Activated CD4-positive, alpha-beta T cell treated with anti-CD3 and anti-CD28 coated beads, Interleukin-2, amount 50 U/mL, for 16 hours (primary cell): ENCODE measurements at places on chromosomes 3 and 15.

GRCh38 chr15:74387621-74388362, 20.3 kb upstream of the CYP11A1 start:
- DNase-seq = no peak

GRCh38 chr15:37100966-37101215, 542 bp upstream of the MEIS2 start:
- DNase-seq = no peak

DNA sequence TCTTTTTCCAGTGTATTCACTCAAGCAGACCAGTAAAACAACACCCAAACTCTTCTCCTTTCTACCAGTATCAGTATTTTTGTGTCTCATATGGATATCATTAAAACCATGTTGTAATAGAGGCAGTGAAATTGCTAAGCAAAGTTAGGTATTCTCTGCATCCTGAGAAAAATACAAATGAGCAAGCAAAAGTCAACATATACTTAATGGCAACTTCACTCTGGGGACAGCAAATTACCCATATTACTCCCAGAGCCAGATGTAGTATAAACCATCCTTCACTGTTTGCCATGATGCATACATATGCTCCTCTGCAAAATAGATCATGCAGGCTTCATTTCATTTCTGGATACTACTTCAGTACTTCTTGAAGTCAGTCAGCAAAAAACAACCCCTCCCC, 22.1 kb downstream of the UBA5 start:
- no peak for DNase-seq

- DNase-seq = no peak
These were observed 3.0 kb downstream of the PEAK1 start for GRCh38 chr15:77416954-77417353.

DNA sequence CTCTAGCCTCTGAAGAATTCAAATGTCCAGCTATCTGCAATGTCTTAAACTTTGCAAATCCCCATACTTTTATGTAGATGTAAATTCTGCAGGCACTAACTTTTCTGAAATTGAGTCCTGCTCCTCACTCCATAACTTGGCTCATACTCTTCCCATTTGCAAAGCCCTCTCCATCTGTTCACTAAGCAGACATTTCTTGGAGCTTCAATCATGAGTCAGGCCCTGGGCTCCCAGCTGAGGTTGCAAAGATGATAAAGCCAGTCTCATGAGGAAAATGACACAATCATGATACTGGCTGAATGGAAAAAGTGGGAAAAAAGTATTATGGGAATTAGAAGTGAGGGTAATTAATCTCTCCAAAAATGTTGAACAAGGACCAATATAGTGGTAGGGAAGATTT, 507.6 kb downstream of the NR2F2 start:
- DNase-seq = no peak

- DNase-seq = no peak
These were observed 62.5 kb upstream of the SLCO2A1 start for GRCh38 chr3:134092208-134092701.

DNA sequence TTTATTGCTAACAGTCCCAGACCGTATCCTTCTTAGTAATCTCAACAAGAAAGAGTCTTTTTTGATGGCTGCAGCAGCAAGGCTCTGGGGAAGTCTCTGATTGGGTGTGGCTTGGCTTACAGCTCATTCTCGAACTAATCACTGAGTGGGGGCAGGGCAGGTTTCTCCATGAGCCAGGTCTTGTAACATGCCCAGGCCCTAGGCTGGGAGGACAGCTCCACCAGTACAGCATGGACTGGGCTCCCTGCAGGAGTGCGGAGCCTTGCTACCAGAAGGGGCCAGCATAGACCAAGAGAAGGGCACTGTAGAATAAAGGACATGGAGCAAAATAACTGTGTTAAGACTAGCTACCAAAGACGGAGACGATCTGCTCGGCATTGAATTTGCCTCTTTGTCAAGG, 7.2 kb downstream of the CD276 start:
- no peak for DNase-seq

DNA sequence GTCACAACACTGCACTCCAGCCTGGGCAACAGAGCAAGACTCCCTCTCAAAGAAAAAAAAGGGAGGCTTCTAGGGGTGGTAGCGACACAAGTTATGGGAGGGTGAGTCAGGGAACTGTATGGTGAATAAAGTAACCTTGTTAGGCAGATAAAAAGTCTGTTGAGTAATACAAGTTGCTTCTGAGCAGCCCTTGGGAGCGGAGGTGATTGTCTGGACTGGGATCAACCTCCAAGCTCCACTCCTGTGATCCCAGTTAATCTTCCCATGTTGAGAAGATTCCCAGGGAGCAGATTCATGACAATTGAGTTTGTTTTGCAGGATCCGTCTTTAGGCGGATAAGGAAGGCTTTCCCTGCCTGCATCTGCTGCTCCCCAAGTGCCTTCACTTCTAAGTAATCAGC, 335.9 kb downstream of the THSD4 start:
- DNase-seq = no peak

- no peak for DNase-seq
These were observed 247.4 kb upstream of the SATB1 start for GRCh38 chr3:18672561-18672960.

GRCh38 chr3:113532698-113533533, 561 bp downstream of the SIDT1 start:
- peak; percentile 49 for DNase-seq

- no peak for DNase-seq
These were observed 241.1 kb downstream of the ZNF621 start for GRCh38 chr3:40765884-40766283.

DNA sequence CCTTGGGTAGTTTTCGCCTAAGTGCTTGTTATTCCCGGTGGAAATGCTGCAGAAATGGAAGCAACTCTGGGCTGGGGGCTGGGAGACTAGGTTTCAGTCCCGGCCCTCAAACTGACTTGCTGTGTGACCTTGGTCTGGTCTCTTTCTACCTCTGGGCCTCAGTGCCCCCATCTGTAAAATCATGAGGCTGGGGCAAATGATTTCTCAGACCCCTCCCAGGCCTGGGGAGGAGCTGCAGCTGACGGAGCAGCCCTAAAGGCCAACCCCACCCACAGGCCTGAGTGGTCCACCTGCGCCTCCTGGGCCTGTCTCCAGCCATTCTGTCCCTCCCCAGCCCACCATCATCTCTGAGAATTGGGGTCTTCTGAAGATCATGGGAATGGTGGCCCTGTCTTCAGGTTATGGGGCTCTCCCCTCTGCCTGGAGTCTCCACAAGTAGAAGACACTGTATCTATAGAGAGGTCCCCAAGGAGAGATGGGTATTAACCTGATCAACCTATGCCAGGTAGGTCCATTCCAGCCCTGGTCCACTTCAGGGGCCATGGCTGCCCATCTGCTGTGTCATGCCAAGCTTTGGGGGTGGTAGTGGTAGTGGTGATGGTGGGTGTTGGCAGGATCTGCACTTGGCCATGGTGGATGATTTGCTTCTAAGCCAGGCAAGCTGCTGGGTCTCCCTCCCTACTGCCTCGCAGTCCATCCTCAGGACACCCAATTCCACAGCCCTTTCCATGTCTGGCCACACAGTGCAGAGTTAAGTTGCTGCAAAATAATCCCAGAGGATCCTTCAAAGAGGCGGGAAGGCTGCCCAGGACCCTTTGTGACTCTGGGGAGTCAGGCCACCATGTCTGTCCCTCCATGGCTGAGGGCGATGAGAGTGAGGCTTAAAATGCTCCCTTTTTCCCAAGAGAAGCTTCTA, 46.0 kb downstream of the ITGA11 start:
- no peak for DNase-seq

DNA sequence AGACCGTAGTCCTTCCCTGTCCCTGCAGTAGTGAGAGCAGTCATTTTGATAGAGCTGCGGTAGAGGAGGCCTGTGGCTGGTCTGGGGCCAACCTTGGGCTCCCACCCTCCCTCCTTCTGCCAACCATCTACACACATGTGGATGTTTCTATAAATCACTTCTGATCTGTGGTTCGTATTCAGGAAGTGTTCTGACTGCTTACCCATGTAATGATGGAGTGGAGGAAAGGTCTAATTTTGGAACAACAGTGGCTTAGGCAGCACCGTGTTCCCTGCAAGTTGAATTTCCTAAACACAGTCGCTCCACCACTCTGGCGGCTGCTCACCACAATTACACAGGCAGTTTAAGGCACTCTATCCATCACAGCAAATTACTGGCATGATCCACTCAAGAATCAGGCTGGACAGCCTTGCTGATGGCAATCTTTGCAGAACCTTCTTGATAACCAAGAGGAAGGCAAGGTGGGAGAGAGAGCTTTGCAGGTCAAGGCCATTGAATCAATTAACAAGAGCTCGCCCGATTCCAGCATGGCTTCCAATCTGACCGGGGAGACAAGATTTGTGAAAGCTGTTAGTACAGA, 104.7 kb upstream of the VEPH1 start:
- DNase-seq = no peak

- DNase-seq = no peak
These were observed 33.3 kb downstream of the TFDP2 start for GRCh38 chr3:142115867-142116668.

DNA sequence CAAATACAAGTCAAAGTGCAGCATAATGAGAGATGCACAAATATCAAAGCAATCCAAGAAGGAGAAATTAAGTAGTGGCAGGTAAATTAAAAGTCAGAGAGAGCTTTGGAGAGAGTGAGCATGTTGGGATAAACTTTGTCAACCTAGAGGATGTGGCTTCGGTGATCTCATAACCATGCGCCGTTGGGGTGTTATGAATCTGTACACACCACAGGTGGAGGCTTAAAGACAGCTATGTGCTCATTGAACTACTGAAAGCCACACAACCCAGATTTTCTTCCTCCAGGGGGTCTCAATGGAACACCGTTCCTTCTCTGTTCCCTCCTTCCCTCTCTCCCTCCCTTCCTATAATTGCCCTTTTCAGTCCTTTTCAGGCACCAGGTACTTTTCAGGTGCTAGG, 52.0 kb downstream of the SUCNR1 start:
- DNase-seq = peak; percentile 27

DNA sequence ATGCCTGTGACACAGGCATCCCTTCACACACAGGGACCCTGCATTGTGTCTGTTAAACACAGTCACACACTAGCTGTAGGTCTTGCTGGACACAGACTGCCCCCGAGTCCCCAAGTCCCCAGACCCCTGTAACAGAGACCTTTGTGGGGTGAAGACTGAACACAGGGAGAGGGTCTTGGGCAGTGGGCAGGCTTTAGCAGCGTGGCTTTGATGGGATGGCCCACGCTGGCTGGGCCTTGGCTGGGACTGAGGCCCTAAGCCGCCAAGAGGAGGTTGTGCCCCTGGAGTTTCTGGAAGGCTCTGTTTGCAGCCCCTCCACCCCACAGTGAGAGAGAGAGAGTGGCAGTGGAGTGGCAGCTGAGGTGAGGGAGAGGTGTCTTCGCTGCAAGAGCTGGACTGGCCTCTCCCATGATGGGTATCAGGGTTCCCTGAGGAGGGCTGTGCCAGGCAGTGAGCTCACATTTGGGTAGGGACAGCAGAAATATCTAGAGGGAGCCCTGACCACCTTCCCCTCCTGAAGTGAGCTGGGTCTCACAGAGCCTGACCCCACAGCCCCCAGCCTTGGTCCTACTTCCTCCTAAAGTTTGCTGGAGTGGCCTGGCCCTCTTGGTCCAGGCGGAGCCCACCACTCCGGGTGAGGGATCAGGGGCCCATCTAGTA, 635 bp upstream of the VILL start:
- DNase-seq = no peak

DNA sequence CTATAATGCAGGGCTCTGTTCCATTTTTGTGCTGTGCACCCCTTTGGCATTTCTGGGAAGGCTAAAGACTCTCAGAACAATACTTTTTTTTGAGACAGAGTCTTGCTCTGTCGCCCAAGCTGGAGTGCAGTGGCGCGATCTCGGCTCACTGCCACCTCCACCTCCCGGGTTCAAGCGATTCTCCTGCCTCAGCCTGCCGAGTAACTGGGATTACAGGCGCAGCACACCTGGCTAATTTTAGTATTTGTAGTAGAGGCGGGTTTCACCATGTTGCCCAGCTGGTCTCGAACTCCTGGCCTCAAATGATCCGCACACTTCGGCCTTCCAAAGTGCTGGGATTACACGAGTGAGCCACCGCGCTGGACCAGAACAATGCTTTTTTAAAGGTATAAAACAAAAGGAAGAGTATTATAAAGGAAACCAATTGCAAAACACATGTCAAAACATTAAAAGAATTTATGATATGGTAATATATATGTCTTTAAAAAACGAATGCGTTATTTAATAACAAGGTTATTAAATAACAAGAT, 999 bp downstream of the SQOR start:
- DNase-seq = no peak

DNA sequence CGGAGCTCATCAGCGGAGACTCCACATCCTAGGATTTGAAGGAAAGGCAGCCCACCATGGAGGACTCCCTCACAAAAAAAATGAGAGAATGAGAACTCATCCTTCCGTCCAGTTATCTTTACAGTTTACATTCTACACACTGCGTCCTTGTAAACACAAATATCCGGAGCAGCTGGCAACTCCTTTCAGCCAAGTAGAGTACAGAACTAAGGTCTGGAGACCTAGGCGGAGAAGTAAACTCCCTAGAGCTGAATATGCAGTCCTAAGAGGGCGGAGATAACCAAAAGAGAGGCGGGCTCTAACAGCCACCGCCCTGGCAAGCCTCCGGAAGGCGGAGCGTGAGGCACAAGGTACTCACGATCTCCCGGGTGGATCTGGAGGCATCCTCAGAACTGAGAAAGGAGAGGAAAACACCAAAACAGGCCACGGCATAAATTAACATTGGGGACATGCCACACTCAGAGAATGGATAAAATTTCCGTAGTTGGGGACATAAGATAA, 924 bp upstream of the SIN3A start:
- peak; percentile 87 for DNase-seq

DNA sequence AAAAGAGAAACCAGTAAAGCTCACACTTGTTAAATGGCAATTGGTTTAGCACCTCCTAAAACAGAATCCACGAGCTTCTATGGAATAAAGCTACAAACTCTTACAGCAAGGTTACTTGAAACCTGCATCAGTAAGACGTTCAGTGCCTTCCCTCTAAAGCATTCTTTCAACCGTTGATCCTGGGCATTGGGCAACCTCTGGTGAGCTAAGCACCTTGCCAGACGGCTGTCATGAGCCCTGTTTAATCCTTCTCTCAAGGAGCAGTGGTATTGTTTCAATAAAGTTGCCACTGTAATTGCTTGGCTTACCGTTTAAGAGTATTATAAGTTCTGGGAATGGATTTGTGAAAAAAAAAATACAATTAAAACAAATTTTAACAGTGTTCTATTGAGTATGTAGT, 75.0 kb downstream of the COL8A1 start:
- DNase-seq = no peak

DNA sequence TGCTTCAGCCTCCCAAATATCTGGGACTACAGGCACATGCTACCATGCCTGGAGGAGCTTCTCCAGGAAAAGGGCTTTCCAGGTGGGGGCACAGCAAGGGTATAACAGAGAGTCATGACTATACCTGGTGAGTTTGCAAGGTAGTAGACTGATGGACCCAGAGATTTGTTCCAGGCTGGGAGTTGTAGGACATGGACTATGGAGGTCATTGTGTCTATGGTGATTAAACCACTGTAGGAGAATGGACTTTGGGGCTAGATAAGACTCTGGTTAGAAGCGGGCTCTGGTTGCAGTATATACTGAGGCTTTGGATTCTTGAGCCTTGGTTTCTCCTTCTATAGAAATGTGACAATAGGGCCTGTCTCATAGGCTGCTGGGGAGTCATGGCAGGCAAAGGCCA, 104.7 kb downstream of the EPHB1 start:
- DNase-seq = no peak
